ENCODE measurements at places on chromosomes 3 and 15.

- no peak for DNase-seq
Measured at GRCh38 chr3:117017135-117017894, 307.7 kb downstream of the TUSC7 start.

- no peak for DNase-seq
Measured at GRCh38 chr3:76653640-76654251, 386.2 kb upstream of the ROBO2 start.

DNA sequence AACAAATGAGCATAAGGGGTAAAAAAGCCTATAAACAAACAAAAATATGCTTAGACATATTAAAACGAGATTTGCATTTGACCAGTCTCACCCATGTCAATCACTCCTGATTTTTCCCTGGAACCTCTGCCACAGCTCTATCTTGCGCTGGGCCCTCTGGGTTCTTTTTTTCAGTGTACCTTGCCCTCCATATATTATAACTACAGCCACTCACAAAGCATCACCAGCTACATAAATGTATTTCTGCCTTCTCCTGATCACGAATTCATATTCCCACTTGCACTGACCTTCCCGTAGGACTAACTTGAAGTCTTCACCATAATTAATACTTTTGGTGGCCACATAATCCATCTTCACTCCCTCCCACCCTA, 395.6 kb upstream of the ROBO2 start:
- no peak for DNase-seq

- no peak for DNase-seq
Measured at GRCh38 chr3:120349855-120350125, 636 bp upstream of the LRRC58 start.

GRCh38 chr3:133979553-133979952, 50.2 kb downstream of the SLCO2A1 start:
- no peak for DNase-seq

GRCh38 chr3:71973274-71974030, 188.5 kb upstream of the PROK2 start:
- no peak for DNase-seq

GRCh38 chr3:141020143-141020830, 30.9 kb upstream of the SPSB4 start:
- no peak for DNase-seq

GRCh38 chr3:185421577-185422232, 58.8 kb downstream of the MAP3K13 start:
- DNase-seq: no peak

DNA sequence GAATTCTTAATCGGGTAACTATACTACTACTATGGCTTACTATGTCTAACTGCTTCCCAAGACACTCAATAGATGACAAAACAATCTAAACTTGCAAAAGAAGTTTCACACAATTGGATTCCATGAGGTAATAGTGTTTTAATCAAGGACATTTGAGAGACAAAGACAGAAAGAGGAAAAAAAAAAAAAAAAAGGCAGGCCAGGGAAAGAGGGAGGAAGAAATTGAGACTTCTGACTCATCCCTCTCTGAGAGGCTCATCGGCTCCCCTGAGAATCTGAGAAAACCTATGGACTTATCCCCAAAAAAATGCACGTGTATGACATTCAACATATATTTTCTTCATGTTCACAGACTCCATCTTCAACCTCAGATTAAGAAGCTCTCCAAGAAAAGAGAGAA, 61.0 kb downstream of the SCAPER start:
- DNase-seq: no peak

DNA sequence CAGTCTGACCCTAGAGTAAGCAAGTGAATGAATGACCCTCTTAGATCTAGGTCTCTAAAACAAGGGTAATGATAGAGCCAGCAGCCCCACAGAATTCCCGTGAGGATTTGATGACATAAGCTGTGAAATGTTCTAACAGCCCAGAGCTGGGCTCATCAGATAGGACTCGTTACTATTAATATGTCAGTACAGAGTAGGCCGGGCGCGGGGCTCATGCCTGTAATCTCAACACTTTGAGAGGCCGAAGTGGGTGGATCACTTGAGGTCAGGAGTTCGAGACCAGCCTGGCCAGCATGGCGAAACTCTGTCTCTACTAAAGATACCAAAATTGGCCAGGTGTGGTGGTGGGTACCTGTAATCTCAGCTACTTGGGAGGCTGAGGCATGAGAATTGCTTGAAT, 190.3 kb downstream of the FEZF2 start:
- no peak for DNase-seq

DNA sequence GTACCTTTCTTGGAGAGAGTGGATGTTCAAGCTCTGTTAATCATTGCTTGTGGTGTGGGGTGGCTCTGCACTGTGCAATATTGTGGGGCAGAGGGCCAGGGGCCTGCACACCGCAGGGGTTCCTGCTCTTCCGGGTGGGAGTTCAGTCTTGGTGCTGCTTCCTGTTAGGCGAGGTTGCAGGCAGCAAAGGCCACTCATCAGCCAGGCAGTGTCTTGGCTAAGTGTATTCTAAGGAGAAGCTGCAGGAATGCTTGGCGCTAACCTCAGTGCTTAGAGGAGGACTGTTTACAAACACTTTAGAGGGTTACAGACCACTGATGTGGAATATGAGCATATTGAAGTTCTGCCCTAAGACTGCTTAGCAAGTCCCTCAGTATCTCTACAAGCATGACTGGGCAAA, 81.7 kb downstream of the CEP63 start:
- no peak for DNase-seq

DNA sequence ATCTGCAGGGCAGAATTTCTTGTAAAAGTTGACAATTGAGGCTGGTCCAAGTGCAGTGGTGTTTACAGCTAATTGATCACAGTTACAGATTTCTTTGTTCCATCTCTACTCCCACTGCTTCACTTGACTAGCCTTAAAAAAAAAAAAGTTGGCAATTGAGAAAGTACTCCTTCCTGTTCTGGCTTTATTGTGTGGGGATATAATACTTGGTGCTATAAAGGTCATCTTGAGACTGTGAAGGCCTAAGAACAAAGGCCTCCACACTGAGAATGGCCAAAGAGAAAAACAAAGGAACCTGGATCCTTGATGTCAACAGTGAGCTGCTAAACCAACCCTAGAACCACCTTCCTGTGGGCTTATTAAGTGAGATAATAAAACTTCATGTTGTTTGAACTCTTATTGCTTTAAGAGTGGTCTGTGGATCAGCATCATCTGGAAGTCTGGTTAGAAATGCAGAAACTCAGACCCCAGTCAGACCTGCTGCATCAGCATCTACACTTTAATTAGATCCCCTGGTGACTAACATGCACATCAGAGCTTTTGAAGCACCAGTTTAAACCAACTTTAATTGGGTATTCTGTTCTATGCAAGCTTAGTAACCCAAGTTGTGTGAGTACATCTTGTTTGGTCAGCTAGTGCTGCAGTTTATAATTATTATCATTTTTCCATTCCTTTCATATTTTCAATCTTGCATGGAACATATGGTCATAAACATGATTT, 55.2 kb downstream of the TMOD3 start:
- no peak for DNase-seq

DNA sequence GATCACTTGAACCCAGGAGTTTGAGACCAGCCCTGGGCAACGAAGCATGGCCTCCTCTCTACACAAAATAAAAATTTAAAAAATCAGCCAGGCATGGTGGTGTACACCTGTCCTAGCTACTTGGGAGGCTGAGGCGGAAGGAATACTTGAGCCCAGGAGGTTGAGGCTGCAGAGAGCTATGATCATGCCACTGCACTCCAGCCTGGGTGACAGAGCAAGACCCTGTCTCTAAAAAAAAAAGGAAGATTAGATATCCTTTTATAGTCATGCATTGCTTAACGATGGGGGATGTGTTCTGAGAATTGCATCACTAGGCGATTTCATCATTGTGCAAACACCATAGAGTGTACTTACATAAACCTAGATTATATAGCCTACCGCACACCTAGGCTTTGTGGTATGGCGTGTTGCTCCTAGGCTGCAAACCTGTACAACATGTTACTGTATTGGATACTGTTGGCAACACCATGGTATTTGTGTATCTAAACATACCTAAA, 12.6 kb downstream of the ALAS1 start:
- DNase-seq: no peak

DNA sequence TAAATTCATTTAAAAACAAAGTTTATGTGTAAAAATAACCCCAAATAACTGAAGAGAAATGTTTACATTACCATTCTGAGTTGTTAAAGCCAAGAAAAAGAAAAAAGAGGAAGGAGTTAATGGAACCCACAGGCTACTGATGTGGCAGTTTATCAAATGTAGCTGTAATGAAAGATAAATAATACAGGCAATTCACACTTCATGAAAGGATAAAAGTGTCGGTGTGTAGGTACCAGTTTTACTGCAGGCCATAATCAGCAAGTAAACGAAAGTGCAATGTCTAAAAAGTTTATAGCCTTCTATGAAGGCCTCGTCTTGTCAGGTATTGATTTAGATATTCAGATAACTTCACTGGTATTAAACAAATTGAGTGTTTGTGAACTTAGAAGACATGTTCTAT, 164.6 kb downstream of the DPH6 start:
- DNase-seq: no peak

GRCh38 chr15:42065033-42065432, 29.3 kb downstream of the PLA2G4D start:
- peak; percentile 89 for DNase-seq

GRCh38 chr3:120688121-120688520, 6.1 kb upstream of the HGD start:
- no peak for DNase-seq

- no peak for DNase-seq
Measured at GRCh38 chr15:100484443-100484842, 44.3 kb downstream of the CERS3 start.

- DNase-seq: no peak
Measured at GRCh38 chr3:168862466-168862865, 766.7 kb upstream of the GOLIM4 start.

- DNase-seq: no peak
Measured at GRCh38 chr3:60047426-60048200, 997.8 kb upstream of the CFAP20DC start.

GRCh38 chr3:194204042-194204987, 68.4 kb downstream of the HES1 start:
- no peak for DNase-seq

- peak; percentile 63 for DNase-seq
Measured at GRCh38 chr3:120198305-120198878, 86.6 kb downstream of the GPR156 start.

GRCh38 chr3:193842029-193842798, 249.2 kb downstream of the OPA1 start:
- no peak for DNase-seq

GRCh38 chr15:72487070-72487797, 13.1 kb downstream of the ARIH1 start:
- no peak for DNase-seq

GRCh38 chr3:69199942-69200341, 77.5 kb upstream of the LMOD3 start:
- DNase-seq: no peak

GRCh38 chr3:130895690-130896488, 2.0 kb downstream of the ATP2C1 start:
- no peak for DNase-seq
